Stimulated activated CD4-positive, alpha-beta T cell treated with anti-CD3 and anti-CD28 coated beads, Interleukin-2, amount 100 ng/mL, for 24 hours (primary cell): ENCODE measurements at places on chromosomes 2 and 18.

DNA sequence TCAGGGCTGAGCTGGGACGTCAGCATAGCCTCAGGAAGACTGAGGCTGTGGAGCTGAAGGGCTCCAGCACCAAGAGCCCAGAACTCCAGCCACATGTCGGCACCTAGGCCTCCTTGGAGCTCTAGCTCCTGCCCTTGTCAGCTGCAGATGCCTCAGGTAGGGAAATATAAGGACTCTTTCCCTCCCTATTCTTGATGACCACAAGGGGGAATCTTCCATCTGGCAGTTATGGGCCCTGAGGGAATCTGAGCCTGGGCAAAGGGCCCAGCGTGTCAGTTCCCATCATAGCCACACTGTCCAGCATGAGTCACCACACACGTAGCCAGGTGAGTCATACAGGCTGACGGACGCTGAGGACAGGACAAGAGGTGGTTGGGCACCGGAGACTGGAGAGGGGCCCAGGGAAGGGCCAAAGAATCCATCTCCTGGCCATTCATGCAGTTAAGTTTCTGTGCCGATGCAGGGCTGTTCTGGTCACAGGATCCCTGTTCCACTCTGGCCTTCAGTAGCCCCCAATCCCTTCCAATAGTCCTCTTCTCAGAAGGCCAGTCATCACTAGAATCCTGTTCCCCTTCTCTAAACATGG is 1.8 kb downstream of the MPV17 start:
- DNase-seq, result no peak

DNA sequence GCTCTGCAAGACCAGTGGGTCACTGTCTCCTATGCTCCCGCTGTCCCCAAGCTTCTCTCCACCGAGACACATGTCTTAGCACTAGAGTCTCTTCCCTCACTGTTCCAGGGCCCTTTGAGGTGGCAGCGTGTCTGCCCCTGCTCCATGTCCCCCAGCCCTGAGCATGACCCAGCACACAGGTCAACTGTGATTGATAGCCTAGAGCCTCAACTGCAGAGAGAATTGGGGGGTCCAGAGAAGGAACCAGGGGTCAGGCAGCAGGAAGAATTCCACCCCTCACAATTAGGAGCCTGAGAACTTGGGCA is 54.6 kb upstream of the ODC1 start:
- no peak for DNase-seq

- no peak for DNase-seq
These were observed 29.7 kb downstream of the DNMT3A start for GRCh38 chr2:25311865-25312575.

DNA sequence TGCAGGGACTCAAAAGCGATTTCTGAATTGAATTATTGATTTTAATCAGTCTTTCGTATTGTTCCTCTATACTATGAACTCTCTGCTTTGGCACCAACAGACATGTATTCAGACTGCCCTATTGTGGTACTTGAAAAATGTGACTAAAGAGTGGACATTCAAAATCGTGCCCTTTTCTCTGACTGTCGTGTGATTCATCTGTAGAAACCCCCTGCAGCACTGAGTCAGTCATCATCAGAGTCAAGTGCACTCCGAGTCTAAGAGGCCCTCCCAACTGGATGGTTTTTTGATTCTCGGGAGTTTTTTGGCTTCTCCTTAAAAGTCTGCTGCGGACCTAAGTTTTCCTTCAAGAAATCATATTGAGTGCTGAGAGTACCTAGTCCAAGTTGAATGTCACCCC is 96.4 kb upstream of the FOSL2 start:
- DNase-seq, result no peak

DNA sequence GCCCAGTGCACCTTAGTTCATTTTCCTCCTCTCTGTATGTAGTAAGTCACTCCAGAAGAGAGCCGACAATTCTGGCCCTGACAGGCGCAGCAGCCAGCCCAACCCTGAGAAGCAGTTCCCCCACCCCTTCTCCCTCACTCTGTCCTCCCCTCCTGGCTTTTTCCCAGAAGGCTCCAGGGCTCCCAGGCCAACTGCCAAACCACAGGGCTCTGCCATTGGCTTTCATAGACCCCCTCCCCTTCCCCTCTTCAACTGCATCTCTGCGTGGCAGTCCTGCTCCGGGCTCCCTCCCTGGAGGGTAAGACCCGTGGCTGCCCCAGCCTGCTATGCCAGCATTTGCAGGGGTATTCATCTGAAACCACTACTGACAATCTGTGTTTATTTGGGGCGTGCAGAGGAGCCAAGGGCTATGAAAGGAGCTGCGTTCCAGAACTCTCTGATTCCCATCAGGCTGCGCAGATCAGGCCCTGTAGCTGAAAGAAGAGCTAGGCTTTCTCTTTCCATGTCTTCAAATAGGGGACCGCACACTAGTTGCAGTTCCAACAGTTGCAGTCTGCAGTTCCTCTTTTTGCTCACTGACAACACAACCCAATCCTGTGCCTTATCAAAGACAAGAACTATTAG is 388.6 kb upstream of the TNP1 start:
- no peak for DNase-seq

- no peak for DNase-seq
These were observed 154.6 kb upstream of the MGAT5 start for GRCh38 chr2:134099273-134099672.

- peak; percentile 63 for DNase-seq
These were observed 6.0 kb upstream of the ALLC start for GRCh38 chr2:3651691-3652648.

DNA sequence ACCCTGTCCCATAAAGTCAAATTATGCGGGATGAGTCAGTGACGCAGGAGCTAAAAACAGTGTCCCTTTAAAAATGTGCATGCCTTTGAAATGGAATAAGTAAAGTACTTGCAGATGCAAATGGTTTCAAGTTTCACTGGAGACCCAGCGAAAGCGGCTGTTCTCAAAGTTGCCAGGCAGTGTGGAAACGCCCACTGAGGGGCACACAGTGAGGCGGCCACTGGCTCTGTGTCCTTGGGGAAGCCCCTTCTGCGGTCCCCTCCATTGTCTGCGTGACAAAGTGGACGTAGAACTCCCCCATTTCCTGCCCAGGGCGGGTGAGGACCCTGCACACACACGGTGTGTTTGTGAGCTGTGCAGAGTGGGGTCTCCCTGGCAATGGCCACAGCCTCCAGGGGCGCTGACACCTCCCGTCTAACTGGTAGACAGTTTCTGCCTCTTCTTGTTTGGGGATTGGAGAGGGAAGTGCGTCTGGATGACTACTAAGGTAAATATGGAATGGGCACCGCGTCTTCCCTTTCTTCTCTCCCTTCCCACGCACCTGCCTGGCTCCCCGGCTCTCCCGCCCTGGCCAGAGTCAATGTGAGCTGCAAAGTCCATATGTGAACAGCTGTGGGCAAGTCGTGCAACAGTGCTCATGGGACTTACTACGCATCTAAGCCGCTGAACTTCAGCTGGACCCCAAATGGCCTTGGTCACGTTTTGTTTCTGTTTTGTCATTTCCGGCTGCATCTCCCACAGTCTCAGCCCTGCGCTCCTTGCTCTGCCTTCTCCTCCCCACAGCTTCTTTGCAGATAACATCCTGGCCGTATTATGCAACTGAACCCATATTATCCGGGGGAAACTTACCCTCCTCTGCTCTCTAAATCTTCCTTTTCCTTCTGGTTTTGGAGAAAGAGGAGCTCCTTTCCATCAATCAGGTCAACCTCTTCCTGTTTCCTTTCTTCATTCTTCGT is 33.7 kb upstream of the ZNF516 start:
- DNase-seq, result peak; percentile 11
